Vagina (tissue), 2 donors: ENCODE measurements at places on chromosomes 16 and 17. TPM values are rescaled to one million over a fixed set of nuclear protein-coding genes. Genes with fewer than 3 reads are reported as not detected.

The CACNG4 gene
- 0.74 TPM for total RNA-seq

The TMEM132E gene
- total RNA-seq: not detected

DNA sequence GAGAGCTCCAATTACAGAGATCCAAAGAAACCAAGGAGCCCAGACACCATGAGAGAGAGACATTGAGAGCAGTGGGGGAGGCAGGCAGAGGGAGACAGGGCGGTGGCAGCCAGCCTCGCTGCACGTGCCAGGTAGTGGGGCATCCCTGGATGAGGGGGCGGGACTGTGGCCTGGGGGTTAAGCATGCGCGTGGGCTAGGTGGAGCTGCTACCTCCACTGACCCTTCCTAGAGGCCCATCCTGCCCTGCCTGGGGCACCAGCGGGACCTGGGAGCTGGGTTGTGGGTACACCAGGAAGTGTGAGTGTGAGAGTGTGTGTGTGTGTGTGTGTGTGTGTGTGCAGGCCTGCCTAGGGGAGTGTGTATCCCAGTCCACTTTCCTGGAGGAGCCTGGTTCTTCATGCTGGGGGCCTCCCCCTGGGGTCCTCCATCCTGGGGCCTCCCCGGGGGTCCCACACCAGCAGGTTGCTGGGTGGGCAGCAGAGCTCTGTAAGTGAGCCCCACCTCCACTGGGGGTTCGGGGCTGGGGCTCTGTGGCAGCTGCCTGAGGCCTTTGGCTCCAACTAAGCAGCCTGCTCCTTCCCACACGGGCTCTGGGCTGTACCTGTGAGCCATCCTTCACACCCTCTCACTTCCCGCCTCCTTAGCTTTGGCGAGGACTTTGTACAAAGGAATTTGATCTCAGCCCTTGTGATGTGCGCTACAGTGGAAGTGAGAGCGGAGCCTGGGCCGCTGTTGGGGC lies 127.4 kb downstream of the IRF8 start:
- DNase-seq: no peak

DNA sequence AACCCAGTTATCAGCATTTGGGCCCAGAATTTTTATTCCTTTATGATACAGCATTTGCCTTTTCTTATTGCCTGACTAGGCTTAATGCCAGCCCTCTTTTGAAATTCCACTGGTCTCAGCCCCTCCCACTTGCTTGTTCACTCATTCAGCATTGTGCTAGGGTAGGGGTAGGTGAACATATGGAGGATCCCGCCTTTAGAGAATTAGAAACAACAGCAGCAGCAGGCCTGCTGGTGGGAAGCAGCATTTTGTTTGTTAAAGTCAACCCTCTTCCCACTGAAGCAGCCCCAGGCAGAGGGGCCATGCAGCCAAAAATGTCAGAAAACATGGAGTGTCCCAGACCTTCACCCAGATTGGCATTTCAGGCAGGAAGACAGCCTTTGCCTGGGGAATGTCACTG lies 1355.2 kb downstream of the CDH8 start:
- DNase-seq: no peak

- no peak for DNase-seq
Observed at GRCh38 chr16:85836706-85837582, 37.4 kb downstream of the COX4I1 start.

DNA sequence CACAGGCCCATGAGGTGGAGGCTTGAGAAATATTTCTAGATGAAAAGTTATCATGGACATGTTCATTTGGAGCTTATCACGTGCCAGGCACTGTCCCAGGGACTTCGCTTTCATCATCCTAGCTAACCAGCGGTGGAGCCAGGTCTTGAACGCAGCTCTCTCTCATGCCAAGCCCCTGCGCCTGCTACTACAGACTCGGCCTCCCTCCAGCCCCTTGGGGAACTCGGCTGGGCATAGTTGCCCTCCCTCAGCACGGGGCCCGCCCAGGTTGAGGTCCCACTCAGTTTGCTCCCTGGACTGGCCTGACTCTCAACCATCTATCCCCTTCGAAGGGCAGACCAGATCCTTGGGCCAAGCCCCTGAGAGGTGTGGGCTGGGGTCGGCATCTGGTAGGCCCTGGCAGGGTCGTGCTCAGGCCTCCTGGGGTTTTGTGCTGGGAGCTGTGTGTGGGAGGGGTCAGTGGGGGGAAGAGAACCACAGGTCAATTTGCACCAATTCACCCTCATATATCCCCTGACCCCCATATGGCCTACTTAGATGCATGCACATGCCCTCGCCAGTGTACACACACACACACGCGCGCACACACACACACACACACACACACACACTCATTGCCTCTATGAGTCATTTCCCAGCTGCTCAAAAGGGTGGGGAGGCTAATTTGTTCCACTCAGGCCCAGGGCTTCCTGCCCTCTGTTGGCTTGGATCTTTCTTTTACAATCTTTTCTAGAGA lies 12.1 kb upstream of the SCN4A start:
- no peak for DNase-seq

DNA sequence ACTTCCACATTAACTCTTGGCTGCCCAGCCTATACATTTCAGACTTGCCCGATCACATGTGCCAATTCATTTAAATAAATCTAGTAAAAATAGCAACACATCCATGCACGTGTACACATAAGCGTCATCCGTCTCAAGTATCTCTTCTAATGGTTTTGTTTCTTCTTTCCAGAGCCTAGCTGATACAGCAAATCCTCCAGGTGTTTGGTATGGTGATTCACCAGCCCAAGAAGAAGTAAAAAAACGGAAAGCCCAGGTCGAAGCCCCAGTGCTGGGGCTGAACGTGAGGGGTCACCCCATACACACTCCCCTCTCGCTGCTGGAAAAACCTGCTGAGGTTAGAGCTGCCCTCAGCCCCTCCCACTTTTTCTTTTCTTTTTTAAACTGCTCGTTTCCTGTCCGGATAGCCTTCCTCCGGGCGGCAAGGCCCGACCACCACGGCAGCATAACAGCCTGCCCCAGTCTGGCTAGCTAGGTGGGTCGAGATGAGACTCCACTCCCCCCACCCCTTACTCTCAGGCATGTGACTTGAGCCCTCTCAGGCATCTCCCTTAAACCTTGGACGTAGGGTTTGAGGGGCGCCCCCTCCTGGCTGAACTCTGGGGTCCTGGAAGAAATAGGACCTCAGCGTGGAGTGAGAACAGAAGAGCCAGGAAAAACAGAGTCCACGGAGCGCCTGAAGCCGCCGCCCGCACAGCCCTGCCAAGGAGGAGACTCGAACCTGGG lies 13.9 kb upstream of the OR1F1 start:
- DNase-seq: no peak

DNA sequence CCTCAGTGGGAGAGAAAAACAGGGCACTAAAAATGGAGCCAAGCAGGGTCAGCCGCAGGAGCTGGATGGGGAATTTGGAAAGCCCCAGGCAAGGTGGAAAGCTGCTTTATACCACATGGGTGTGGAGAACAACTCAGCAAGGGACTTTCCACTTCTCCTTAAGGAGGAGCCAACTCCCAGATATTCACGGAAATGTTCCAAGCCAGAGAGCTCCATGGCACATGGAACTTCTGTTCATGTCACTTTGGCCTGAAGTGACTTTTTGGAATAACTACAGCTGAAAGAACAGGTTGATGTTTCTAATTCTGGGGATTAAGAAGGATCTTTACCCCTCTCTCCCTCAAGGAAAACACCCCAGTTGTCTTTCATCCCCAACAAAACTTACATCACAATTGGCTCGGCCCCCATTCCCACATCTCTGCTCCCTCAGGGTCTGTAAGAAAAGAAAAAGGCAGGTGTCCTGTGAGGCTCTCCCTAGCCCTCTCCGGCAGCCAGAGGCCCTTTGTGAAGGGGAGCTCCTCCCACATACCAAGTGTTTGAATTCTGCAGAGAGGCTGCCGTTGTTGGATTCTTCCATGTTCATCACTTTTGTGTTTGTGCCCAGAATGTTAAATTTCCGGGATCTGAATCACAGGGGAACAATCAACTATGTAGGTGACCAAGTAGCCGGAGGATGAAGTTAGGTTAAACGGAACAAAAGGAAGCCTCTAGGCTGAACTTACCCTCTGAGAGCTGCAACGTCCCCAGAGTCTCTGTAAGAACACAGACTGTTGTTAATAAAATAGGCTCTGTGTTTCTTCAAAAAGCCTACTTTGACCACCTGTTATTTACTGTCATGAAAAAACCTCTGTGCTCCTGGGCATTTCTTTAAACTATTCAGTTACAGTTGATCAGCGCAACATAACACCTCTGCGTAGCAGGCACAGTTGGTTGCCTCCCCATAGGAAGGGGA lies 41.0 kb downstream of the STAT5A start:
- DNase-seq: no peak

DNA sequence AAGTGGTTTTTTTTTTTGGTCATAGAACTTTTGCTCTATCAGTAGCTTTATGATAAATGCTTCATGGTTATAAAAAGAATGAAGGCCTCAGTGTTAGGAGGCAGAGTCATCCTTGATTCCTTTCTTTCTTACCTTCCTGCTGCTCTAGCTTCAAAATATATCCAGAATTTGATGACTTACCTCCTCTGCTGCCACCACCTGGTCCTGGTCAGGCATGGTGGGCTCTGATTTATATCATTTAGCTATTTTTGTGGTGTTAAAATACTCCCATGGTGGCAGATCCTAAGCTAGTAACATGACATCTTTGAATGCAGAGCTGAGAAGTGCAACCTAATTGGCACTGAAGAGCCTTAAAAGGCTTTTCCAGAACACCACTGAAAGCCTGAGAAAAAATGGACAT lies 508.8 kb upstream of the CDH8 start:
- DNase-seq: no peak

GRCh38 chr16:28189245-28189644 lies 22.5 kb downstream of the XPO6 start:
- no peak for DNase-seq

DNA sequence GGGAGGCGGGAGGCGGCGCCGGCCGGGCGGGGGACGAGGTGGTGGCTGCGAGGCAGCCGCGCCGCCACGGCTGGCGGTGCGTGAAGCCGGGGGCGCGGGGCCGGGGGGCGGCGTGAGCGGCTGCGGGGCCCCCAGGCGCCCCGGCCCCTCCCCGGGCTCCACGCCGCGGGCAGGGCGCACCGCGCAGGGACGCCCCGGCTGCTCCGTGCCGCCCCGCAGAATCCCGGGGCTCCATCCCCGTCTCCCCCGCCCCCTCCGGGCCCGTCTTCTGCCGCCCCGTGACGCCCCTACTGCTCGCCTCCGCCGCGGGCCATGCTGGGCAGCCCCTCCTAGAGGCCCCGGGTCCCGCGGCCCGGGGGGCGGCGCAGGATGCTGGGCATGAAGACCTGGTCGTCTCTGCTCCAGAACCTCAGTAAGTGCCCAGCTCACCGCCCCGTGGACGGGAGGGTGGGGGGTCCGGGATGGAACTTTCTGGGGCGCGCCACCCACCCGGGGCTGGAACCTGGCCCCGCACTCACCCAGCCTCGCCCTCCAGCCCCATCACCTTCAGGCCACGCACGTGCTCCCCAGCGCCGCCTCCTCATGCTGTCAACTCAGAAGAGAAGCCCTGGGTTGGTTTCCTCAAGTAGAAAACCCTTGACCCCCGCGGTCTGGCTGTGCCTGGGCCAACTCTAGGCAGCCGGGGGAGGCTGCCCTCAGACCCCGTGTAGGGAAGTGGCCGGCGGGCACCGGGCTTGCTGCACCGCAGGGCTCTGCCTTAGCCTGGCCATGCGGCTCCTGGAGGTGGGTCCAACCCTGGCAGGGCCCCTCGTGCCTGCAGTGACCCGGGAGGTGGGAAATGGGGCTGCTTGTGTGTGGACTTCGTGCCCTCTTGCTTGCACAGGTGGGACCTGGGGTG lies 150.2 kb upstream of the GSE1 start:
- DNase-seq: no peak

DNA sequence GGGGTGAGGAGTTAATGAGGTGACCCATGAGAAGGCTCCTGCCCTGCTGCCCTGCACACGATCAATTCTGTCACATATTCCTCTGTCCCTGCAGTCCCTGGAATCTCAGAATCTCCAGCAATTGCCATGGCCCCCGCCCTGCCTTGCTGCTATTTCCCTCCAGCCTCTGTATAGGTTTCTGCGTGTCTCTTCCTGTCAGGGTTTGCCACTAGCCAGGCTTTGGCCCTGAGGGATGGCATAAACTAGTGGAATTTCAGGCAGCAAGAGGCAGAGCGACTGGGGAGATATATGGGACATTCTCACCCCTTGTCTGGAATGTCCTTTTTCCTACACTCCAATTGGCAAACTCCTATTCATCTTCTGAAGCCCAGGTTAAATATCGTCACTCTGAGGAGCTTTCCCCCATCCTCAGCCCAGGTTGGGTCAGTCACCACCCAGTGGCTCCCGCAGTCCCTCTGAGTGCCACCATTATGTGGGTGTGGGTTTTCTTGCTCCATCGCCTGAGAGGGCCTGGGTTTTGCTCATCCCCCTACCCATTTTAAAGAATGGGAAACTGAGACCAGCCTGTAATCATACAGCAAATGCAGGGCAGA lies 15.5 kb upstream of the NATD1 start:
- DNase-seq: no peak

- no peak for DNase-seq
Observed at GRCh38 chr16:2056077-2056476, 8.3 kb downstream of the TSC2 start.

GRCh38 chr16:84827897-84828296 lies 8.1 kb downstream of the CRISPLD2 start:
- DNase-seq: no peak

GRCh38 chr17:80095038-80095843 lies 6.1 kb upstream of the GAA start:
- DNase-seq: no peak

DNA sequence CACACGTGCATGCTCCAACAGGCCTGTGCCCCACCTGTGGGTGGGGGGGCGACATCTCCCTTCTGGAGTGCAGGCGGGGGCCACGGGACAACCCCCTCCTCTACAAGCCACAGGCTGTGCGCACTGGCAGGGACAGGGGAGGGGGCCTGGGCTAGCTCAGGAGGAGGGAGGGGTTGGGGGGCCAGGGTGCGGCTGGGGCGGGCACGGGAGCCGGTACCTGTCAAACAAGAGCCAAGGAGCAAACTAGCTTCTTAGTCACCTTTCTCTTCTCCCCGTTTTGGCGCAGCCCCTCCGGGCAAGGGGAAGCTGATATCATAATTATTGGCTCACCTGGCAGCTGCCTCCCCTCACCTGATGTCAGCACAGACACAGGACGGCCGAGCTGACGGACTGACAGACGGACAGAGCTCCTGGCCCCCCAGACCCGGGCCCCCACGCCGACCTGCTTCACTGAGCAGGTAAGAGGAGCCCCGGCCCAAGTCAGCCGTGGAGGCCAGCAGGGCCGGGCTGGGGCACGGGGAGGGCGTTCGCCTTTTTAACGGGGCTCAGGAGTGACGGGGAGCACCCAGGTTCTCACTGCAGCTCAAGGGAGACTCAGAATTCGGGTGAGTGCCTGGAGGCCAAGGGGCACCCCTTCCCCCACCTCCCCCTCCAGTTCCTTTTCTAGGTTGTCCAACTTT lies at the start of gene FOXN1:
FOXN1 (plus strand) TSS at position 363 of the 680 bp plus-strand sequence. CDS start 17,622 bp downstream, outside the sequence.
- DNase-seq: no peak

- DNase-seq: no peak
Observed at GRCh38 chr17:48571826-48572417, 6.2 kb downstream of the HOXB4 start.

DNA sequence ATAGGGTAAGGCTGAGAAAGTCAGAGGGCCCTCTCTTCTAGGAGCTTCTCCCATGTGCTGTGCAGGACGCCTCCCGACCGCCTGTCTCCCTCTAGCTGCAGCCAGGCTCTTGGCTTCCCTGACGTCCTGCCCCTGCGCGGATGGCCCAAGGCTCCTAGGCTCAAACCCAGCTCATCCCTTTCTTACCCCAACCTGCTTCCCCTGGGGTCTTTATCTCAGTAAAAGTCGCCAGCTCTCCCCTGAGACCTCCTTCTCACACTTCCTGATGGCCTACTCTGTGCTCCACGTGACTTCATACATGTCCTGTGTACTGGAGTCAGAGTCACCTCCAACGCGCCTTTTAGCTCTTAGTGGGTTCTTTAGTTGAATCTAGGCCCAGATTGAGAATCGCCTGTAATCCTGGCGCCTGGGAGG lies 1.1 kb upstream of the ZNF747 start:
- DNase-seq: no peak

- DNase-seq: no peak
Observed at GRCh38 chr16:6835941-6836340, 496.7 kb upstream of the RBFOX1 start.
